ENCODE measurements at places on chromosomes 12 and 14. TPM values are rescaled to one million over a fixed set of nuclear protein-coding genes. Genes with fewer than 3 reads are reported as not detected.
A peak's percentile ranks its signal among the peaks of the same experiment; 100 is the strongest.

DNA sequence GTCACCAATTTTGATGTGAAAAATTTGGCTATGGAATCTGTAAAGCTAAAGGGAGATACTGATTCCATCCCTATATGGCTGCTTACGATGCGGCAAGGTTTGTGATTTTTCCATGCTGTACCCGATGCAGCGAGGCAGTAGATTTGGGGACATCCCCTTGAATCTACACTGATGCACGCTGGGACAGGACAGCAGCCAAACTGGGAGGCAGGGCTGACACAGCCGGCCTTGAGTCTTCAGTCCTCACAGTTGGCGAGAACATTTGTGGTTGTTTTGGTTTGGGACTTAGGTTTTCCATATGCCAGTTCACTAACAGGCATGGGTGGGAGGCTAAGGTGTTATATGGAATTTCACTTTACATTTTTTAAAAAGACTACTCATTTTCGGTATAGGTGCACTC lies 3.8 kb downstream of the GALNT16 start:
- DNase-seq = no peak

GRCh38 chr14:92409043-92409442 lies 86.1 kb downstream of the SLC24A4 start:
- DNase-seq = no peak

Gene GCH1
- 1.5 TPM for total RNA-seq

Gene RPS6KA5
- total RNA-seq = 2.0 TPM

- DNase-seq = no peak
Observed at GRCh38 chr12:121754836-121755235, 38.7 kb downstream of the RHOF start.

Gene FBXO33
- 18.5 TPM for total RNA-seq

DNA sequence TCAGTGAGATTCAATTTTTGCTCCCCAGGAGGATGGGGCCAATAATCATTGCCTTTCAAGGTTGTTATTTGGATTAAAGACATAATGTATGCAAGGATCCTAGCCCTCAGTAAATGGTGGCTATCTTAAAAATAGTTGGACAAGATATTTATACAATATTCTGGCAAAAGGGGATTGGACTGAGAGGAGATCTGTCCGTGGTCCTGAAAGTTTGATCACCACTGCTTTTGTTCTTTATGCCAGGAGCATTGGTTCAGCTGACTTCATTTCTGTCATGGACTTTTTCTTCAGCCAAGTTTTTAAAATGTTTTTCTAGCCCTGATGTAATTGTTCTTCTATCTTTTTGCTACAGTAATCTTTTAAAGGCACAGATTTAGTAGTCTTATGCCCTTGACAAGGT lies 70.2 kb upstream of the TCL1A start:
- peak; percentile 12 for DNase-seq

GRCh38 chr14:77026930-77027537 lies 1.5 kb downstream of the IRF2BPL start:
- peak; percentile 57 for DNase-seq

DNA sequence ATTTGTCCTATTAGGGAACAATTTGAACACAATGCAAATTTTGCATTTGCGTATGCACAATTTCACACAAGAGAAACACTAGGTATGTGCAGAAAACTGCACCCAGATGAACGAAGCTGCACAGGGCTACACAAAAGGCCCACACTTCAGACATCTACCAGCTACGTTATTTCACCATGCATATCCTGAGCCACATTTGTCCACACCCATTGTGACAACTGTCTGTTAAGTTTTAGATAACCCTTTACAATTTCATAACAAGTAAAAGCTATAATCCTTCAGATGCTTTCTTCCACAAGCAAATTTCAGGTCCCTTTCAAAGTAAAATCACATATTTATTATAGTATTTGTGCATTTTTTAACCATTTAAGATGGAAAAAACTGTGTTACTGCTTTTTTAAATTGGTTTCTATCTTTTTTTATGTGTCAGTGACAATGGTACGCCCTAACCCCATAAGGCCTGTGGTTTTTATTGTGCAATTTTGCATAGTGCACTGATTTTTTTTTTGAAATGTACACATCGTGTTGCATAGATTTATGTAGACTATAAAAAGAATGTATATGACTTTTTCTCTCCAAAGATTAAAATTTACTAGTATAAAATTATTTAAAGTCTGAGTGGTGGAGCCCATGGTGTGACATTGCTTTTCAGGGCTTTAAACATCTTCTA lies 87.8 kb upstream of the BTG1 start:
- DNase-seq = no peak

GRCh38 chr12:49030714-49031572 lies 12.4 kb upstream of the PRKAG1 start:
- no peak for DNase-seq

DNA sequence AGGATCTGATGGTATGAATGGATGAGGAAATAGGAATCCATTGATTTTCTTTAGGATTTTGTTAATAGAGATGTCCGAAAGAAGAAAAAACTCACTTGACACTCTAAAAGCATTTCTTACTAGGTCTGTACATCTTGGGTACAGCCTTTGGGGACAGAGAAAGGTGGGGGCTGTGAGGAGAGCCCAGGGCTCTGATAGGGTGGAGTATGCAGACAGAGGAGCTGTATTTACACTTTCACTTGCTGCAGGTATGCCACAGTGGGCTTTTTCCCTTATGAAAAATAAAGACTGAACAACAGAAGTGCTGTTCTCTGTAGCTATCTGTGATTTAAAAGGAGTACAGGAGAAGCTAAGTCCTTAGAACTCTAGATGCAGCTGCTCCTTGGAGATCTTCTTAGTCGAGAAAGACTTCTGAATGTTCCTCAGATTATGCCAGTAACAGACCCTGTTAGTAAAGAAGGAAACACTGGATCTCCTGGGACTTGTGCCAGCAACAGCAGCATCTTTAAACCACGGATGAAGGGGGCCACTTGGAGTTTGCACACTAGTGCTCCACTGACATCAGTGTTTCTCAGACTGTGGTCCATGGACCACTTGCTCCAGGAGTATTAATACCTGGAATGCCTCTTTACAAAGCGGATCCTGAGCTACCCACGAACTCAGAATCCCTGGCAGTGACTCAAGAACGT lies 19.4 kb upstream of the RTRAF start:
- DNase-seq = no peak

DNA sequence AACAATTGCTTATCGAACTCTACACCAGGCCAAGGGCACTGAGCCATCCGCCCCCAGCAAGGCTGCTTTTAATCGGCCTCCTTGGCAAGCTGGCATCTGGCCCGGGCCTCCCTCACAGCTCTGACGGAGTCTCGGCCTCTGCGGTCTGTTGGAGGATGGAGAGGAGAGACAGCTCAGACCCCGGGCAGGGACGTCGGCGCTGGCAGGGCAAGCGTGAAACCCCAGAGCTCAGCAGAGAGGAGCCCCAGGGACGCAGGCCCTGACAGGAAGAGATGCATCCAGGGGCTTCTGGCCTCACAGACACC lies 17.5 kb downstream of the CAMKK2 start:
- peak; percentile 56 for DNase-seq

- DNase-seq = peak; percentile 4
Observed at GRCh38 chr12:71430756-71431155, 8.8 kb upstream of the LGR5 start.

Gene NXPH4
- 0.50 TPM for total RNA-seq

GRCh38 chr14:55062517-55063351 lies 11.3 kb downstream of the MAPK1IP1L start:
- no peak for DNase-seq

GRCh38 chr14:79395061-79395460 lies 816.2 kb downstream of the DIO2 start:
- DNase-seq = peak; percentile 73

DNA sequence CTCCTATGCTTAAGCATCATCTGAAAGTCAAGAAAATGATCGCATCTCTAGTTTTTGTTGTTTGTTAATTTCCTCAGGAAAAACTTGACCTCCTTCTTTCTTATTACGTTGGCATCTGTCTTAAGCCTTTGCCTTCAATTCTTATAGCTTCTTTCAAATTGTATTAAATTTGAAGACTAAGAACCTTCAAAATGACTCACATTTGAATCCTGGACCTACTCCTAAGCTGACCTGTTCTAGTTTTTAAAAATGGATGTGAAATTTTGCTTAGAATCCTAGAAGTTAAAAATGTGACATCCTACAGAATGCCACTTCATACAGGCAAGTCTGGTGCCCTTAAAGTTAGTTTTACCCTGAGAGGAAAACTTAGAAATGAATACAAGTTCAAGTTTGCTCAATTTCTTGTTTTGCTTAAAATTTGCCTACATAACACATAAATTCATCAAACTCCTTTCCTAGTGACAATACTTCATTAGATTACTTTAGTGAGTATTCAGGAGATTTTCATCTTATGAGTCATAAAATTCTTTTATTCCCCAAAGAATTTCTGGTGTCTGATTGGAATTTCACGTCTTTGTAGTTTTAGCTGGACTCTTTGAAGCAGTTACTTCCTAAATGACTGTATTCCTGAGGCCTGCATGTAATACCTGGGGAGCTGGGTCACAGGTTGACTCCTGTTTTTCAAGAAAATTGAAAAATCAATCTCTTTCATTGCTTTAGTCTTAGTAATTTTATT lies 152.3 kb downstream of the MSRB3 start:
- peak; percentile 89 for DNase-seq

Measured in fibroblast of lung (primary cell).